Midbrain (tissue), 1 donor: ENCODE measurements at places on chromosomes 5 and 9.

DNA sequence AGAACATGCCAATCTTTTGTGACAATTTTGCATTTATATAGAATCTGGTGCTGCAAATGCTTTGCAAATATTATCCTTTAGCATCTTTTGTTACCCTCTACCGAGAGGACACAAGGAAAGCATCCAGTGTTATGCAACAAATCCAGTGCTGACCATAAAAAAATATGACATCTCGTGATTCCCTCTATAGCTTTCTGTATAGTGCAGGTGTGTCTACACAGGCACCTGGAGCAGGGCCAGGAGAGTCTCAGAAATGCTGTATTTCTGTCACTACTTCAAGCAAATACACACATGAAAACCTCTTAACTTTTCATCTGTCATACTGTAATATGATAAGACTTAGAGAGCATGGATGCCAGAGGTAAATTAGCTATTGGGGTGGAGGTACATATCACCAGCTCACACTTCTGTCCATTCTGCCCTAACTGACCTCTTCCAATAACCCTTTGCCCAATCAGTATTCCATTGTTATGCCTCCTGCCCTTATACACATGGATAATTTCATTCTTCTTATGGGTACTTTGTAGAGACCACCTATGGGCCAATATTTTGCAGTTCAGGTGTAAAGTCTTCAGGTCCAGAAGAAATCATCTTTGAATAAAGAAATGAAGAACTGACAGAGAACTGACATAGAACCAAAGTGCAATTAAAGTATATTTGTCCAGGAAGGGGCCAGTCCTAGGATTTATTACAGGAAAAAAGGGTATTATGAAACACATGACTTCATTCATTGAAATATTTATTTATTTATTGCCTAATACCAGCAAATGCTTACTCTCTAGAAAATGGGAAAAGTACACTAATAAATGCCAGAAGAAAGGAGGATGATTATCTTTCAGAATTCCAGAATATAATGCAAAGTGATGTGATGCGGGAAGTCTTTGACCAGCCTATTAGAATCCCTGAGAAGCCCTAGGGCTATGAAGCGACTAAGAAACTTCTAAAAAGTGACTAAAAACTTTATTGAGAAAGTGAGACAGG, 106.5 kb downstream of the EPB41L4A start:
- DNase-seq: no peak

DNA sequence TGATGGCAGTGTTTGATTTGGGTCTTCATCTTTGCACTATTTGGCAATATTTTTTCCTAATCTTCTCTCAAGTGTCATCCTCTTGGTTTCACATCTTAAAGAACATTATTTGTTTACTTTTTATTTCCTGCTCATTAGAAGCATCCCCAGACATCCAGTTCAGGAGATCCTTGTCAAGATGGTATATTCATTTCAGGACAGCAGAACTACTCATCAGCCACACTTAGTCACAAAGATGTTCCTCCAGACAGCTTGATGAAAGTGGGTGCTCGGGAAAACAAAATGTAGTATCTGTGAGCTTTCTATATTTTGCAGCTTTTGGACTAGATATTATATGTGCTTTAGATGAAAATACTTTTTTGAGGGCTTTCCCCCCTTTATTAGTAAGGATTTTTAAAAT, 72.1 kb upstream of the SREK1 start:
- no peak for DNase-seq

DNA sequence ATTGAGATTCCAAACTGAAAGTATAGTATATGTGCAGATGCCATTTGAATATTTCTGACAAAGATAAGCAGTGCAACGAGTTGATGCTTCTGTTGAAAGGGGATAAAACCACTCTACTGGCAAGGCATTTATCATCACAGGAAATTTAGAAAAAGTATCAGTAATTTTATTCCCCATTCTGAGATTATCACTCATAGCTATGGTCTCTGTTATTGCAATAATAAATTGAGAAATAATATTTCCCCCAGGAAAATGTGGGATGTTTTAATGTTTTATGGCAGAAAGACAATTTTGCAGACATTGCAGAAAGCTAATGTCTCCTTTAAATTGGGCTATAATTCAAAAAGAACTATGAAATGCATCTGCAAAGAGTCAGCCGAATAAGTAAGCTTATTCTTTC, 1612.7 kb upstream of the ACO1 start:
- DNase-seq: no peak

DNA sequence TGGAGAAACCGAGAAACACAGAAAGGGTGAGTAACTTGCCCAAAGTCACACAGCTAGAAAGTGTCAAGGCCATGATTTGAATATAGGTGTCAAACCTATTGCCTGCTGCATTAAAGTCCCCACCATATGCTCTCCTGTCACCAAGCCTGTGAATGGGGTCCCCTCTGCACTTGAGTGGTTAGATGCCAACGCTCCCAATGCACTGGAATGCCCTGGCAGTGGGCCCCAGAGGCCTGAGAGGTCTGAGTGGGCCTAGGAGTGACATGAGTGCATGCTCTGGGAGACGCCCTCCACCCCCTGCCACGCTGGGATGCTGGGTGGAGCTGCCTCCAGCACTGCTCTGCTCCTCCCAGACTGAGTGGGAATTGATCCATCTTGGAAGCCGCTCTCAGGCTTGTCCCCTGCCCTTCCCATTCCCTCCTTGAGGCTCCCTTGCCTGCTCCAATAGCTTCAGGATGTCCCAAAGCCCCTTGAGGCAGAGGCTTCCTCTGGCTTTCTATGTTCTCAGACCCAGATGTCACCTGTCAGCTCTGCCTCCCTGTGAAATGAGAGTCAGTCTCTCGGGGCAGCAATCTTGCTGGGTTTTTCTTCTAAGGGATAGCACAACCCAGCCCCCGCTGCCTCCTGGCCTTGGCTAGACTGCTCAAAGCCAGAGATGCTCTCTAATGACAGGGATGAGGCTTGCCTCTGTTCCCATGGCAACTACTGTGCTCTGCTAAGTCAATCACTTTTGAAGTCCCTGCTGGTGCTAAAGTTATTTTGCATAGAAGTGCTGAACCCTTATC, 6.6 kb upstream of the ARSI start:
- DNase-seq: no peak

DNA sequence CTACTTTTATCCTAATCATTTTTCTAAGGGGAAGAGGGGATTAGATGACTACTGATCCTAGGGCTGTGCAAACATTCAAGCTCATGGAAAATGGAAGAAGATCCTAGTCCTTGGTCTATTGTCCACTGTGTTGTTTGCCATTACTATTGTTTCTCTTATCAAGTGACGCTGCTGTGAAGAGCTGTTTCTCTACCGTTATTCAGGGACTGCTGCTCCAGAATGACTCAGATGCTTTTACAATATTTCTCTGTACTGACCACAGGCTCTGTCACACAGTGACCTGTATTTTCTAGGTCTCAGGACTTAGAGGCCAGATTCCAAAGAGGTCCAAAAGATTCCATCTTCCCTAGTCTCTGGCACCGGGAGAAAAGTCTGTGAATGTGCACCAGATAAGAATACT, 159.5 kb upstream of the CHD1 start:
- no peak for DNase-seq
